ENCODE measurements at places on chromosomes 12 and 14.

- DNase-seq: peak; percentile 73
These were observed 4.5 kb downstream of the HVCN1 start for GRCh38 chr12:110684312-110684836.

GRCh38 chr12:122422730-122423257 lies 325 bp upstream of the CLIP1 start:
- DNase-seq: peak; percentile 61

- DNase-seq: no peak
These were observed 96.0 kb upstream of the MDM1 start for GRCh38 chr12:68428211-68428610.

DNA sequence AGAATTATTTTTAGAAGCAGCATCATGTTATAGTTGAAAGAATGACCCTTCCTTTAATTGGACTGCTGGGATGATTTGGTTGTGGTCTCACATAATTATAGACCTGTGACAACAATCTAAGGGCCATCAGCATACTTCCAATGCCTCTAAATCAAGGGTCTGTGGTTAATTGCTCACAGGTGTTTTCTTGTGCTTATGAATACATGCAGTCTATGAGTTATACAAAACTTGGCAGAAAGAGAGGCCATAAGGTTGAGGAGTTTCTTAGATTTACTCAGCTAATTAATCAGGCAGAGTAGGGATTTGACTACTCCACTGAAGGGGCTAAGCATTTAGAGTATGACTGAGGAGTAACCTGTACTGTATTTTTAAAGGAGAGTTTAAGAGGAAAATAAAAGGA lies 37.0 kb upstream of the FRMD6 start:
- no peak for DNase-seq

GRCh38 chr12:1919284-1919683 lies 832 bp upstream of the CACNA2D4 start:
- DNase-seq: no peak

- DNase-seq: no peak
These were observed 340.3 kb upstream of the RGS6 start for GRCh38 chr14:71591929-71592328.

DNA sequence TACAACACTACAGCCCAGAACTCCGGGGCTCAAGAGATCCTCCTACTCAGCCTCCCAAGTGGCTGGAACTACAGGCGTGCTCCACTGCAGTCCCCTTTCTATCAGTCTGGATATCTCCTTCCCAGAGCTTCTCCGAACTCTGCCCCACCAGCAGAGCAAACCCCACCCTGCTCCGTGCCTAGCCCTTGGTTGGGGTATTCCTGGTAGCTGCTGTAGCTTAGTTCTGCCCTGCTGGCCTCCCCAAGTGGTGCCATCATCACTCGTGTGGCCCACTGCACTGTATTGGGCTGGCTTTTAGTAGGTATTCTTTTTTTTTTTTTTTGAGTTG lies 9.5 kb downstream of the HSP90AA1 start:
- DNase-seq: no peak

DNA sequence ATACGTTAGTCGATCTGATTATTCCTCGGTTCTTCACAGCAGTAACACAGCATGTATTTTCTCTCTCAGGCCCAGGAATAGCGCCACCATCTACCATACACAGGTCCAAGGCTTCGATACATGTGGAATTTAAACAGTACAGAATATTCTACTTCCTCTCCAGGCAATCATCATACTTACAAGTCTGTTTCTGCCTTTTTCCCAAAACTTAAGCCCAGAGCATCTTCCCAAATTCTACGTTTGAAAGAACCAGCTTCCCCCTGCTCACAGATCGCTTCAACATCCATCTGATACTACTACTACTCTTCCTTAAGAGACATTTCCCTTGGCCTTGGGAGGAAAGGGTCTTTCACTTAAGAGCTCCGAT lies 626 bp downstream of the TXNDC16 start:
- DNase-seq: peak; percentile 74

DNA sequence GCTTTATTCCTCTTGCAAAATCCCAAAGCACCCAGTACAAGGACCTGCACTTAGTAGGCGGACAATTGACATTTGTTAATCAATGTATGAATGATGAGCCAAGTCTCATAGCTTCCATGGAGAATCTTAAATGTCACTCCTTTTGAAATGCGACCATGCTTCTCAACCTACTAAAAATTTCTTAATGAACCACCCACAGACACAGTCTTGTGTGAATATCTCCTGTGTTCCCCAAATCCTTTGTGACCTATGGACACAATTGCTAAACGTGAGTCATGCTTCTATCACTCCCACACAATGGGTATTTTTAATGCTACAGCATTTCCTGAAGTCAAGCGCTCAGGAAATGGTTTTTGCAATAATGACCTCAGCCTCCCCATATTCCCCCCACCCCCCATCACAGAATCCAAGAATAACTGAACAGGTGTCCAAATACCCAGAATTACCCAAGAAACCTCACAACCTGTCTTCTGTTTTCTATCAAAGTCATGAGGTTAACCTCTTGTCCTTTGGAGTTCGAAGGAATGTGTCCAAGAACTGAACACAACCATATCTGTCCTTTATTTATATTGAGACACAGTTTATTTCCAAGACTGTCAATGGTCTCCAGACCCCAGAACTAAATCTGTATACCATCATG lies 163.6 kb upstream of the PLEKHG7 start:
- peak; percentile 42 for DNase-seq

GRCh38 chr12:40253936-40254335 lies 29.1 kb downstream of the LRRK2 start:
- DNase-seq: no peak

DNA sequence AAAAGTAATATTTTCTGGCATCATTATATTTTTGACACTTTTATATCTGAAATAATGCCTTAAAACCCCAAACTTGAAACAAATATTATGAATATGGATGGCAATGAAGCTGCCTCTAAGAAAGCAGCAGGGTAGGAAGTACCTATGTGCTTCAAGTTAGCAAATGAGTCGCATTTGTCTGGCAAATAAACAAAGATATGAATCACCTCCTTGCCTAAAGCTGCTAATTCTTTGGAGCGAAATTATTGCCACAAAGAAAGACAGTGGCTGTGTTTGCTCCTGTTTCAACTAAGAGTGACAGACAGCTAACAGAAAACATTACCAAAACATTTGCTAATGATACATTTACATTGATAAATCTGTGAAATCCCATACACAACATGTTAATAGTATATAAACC lies 854.9 kb downstream of the RPS29 start:
- no peak for DNase-seq

GRCh38 chr12:124679533-124680371 lies 112.3 kb upstream of the NCOR2 start:
- no peak for DNase-seq

- peak; percentile 40 for DNase-seq
These were observed 61.1 kb upstream of the TMEM132D start for GRCh38 chr12:129964826-129965457.

- no peak for DNase-seq
These were observed 21.7 kb downstream of the AICDA start for GRCh38 chr12:8590842-8591545.

DNA sequence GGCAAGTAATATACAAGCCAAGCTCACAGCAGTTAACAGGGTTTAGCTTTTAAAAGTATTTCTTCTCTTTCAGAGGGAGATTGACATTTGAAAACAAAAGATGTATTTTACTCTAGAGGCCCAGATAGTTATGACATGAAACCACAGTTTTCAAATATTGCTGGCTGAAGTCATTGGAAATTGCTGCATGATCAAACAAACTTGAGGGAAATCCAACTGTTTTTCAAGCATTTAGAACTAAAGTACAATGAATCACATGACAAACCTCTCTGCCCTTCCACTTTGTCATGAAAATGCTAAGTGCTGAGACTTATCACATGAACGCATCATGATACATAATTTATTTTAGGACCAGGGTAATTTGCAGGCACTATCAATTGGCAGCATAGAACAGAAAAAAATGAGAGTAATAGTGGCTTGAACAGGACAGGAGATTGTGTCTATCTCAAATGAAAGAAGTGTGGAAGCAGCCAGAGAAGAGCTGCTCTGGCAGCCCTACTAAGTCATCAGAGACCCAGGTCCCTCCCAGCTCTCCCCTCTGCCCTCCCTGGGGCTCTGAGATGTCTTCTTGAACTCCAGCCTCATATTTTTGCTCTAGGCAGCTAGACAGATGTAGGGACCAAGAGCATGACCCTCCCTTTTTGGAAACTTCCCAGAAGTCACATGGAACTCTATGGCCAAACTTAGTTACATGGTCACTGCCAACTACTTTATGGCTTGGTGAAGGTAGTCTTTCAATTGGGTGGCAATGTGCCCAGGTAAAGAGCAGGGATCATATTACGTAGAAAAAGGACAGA lies 90.1 kb upstream of the PELI2 start:
- no peak for DNase-seq

GRCh38 chr14:24337144-24337823 lies 2.4 kb upstream of the ADCY4 start:
- no peak for DNase-seq

DNA sequence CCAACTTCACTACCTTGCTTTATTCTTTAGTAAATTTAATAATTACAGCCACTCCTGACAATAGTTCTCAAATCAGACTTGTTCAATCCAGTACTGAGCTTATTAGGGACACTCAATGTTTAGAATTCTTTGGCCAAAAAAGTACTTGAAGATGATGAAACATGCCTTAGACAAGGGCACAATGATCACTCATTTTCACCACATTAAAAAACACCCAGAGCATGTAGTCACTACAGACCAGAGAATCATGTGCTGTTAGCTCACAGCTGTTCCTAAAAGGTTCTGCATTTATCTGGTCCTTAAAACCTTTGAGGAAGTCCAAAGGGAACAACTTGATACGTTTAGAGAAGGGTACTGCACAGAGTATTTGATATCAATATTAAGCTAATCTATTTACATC lies 98.7 kb downstream of the INSM2 start:
- DNase-seq: peak; percentile 59

GRCh38 chr12:81105687-81106086 lies 27.8 kb downstream of the ACSS3 start:
- no peak for DNase-seq

- no peak for DNase-seq
These were observed 142.7 kb downstream of the ALX1 start for GRCh38 chr12:85422762-85423161.

GRCh38 chr14:38629412-38629811 lies 373.5 kb upstream of the CLEC14A start:
- no peak for DNase-seq

- DNase-seq: no peak
These were observed 62.5 kb downstream of the CCDC88C start for GRCh38 chr14:91354979-91355685.

DNA sequence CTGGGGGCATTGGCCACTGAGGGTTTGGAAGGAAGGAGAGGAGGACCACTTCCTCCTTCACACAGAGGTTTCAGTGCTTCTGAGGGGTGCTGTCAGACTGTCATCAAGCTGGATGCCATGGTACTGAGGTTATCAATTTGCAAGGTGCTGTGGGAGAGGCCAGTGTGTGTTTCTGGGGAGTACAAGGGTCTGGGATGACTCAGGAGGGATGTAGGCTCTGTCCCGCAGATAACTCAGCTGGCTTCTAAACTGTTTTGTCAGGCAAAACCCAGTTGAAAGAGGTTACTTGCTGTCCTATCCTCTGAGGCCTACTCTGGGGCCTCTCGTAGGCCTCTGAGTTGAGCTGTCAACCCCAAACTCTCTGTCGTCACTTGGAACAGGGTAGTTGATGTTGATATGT lies 22.8 kb downstream of the ADCK1 start:
- no peak for DNase-seq

- DNase-seq: no peak
These were observed 753.3 kb downstream of the SLC6A15 start for GRCh38 chr12:84159260-84159659.

- peak; percentile 65 for DNase-seq
These were observed at the start of gene AMDHD1 for GRCh38 chr12:95943330-95943842. Gene AMDHD1 (plus strand): TSS chr12:95943331. CDS start chr12:95943399, 68 bp downstream.

DNA sequence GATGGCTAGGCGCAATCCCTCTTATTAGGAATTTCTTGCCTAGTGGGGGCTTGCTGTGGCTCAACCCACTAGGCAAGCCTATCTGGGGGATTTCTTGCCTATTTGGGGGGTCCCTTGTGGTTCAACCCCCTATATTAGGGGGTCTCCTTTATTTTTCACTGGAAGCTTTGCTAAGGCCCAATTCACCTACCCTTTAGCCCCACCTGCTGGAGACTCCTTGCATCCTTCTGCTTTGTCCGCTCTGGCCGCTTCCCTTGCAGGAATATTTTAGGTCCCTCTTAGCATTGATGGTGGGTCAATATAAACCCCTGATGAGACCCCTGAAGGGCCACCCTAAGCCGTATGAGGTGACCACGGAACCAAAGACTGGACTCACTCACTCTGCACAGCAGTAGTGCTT lies 1552.1 kb downstream of the AACS start:
- DNase-seq: no peak

DNA sequence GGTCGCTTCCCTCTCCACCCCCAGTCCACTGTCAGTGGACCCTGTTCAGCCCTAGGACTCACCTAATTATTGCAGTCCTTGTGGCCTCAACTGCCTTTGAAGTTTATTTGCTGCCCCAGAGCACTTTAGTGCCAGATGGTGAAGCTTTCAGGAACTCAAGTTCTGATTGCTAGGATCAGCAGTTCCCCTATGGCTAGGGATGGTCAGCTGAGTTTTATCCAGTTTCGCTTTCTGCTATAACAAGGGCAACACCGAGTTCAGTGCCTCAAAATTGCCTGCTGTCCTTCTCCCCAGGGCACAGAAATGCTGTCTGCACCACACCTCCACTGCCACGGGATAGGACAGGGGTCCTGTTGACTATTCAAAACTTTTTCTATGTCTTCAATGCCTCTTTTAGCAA lies 295.0 kb downstream of the GPHN start:
- DNase-seq: no peak

DNA sequence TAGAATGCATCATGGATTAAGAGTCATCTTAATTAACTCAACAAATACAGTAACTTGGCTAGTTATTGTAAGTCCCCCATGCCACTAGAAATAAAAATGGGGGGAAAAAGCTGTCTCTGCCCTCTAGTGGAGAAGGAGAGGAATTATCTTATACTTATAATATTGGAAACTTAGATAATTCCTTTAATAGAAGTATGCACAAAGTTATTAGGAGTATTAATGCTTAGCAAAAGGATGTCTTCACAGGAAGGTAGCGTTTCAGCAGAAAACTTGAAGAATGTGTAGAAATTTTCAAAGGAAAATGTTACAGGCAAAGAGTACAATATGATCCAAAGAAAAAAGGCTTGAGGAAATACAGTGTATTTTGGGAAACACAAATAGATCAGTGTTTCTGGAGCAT lies 19.8 kb downstream of the OR5AU1 start:
- peak; percentile 7 for DNase-seq
